ENCODE measurements at places on chromosomes 16 and 17. TPM values are rescaled to one million over a fixed set of nuclear protein-coding genes. Genes with fewer than 3 reads are reported as not detected.

The VAT1 gene
- total RNA-seq: 19.0 TPM

The ZG16B gene
- total RNA-seq: 3.8 TPM

The FOXN1 gene
- not detected for total RNA-seq

The TTYH2 gene
- 1.5 TPM for total RNA-seq

The C16orf96 gene
- total RNA-seq: not detected

The RABEP2 gene
- 42.5 TPM for total RNA-seq

The TBC1D3B gene
- total RNA-seq: 10.7 TPM

The SPHK1 gene
- total RNA-seq: 13.9 TPM

The PIPOX gene
- total RNA-seq: 3.2 TPM

The HOXB8 gene
- total RNA-seq: not detected

The GP1BA gene
- not detected for total RNA-seq

The KRTAP2-1 gene
- total RNA-seq: not detected

The TBC1D3K gene
- total RNA-seq: not detected

The GSDMA gene
- total RNA-seq: 0.24 TPM

The CIITA gene
- 13.3 TPM for total RNA-seq

The C17orf107 gene
- total RNA-seq: 1.3 TPM

The GUCY2D gene
- total RNA-seq: not detected

The FLOT2 gene
- 79.3 TPM for total RNA-seq

The HELZ gene
- total RNA-seq: 110 TPM

The LRRC75A gene
- 2.6 TPM for total RNA-seq

The BRIP1 gene
- 23.1 TPM for total RNA-seq

The ABCA3 gene
- total RNA-seq: 14.9 TPM

The ATXN2L gene
- 263 TPM for total RNA-seq

The NLGN2 gene
- 7.7 TPM for total RNA-seq

The PFN1 gene
- 1,741 TPM for total RNA-seq

The ABCC11 gene
- total RNA-seq: not detected

Data from natural killer cell treated with Interleukin-12 subunit alpha and Interleukin-12 subunit beta and Interleukin-15 and Interleukin-18, amount 100 ng/mL, for 72 hours (primary cell).